ENCODE measurements at places on chromosomes 2 and 18.

DNA sequence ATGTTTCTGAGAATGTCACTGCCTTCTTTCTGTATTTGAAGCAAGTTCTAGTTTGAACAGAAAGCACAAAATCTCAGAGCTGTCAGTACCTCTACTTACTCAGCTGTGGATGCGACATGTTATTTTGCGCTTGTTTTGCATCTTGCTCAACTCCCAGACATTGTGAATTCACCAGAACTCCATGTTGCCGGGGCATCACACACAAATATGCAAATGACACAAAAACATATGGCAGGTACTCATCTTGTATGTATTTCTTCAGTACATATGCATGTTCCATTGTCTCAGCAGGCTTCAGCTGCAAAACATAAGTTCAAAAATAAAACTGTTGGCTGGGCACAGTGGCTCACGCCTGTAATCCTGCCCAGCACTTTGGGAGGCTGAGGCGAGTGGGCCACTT is 30.8 kb downstream of the ADCY3 start:
- DNase-seq, result no peak

GRCh38 chr2:207163053-207163755 is 2.5 kb downstream of the KLF7 start:
- no peak for DNase-seq

DNA sequence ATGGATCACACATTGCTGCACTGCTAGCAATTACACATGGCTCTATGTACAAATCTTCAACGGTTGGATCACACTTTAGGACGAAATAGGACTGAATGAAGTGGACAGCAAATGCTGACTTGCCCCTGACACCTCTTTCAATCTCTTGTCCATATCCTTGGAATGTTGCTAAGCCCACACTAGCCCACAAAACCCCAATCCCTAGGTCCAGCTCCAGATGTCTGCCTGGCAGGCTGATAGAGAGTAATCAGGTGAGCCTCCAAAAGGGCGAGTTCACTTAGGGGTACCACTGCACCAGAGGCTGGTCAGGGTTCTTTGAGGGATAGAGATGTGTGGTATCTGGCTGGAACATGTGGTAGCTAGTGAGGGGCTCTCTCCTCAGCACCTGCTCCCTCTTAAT is 18.5 kb upstream of the FHOD3 start:
- no peak for DNase-seq

DNA sequence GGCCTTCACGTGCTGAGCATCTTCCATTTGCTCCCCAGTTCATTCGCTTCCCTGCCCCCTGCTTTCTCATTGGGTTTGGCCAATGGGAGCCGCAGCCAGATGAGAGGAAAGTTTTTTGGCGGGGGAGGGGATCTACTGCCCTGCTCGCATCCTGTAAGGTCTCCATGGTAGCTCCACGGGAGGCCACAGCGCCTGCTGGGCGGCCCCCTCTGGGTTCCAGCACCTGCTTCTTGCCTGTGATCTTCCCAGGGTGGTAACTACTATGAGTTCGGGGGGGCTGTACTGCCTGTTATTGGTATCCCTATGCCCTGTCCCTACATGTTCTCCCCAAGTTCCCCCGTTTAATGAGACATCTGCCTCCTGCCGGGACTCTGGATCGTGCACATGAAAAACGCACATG is 57.2 kb downstream of the INPP5D start:
- DNase-seq, result no peak

DNA sequence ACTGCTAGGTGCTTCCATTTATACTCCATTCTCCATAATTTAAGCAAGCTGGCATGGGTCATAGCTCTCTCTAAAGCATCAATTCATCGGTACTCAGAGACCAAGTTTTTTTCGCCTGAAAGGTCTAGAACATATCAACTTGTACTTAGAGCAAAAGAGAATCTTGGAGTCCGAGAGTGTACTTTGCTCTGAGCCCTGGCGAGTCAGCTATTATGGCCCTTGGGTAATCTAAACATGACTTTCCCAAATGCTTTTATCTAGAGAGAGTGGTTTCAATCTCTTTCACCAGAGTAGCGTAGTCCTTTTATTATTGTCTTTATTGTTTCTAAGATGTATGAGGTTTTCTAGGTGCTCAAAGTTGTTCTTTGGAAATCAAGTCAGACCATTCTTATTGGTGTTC is 34.4 kb downstream of the MAIP1 start:
- no peak for DNase-seq

DNA sequence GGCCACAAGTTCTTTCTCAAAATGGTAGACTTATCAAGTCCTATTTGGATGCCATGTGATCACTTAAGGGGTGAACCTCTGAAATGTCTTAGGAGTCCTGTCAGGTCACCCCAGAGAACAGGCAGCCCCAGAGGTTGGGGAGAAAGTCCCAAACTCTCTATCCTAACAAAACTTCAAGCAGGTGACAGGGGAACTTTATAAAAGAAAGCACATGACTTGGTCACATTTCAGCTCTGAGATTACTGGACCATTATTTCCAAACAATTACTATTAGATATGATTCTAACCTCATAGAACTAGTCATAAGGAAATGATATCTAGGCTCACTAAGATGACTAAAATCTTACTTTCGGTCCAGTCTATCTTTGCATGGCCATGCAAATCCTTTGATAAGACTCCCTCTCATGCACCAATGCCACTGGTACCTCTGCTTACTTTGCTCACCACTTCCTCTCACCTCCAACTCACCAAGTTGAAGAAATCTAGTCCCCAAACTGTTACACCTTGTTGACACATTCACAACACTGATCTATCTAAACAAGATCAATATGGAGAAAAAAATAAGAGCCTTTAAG is 107.0 kb downstream of the GALNT14 start:
- DNase-seq, result no peak

- DNase-seq, result no peak
Observed at GRCh38 chr18:28576941-28577340, 400.0 kb upstream of the CDH2 start.

- DNase-seq, result no peak
Observed at GRCh38 chr2:168480356-168480755, 24.3 kb downstream of the CERS6 start.

GRCh38 chr2:239106966-239107365 is 259.1 kb downstream of the TWIST2 start:
- no peak for DNase-seq

DNA sequence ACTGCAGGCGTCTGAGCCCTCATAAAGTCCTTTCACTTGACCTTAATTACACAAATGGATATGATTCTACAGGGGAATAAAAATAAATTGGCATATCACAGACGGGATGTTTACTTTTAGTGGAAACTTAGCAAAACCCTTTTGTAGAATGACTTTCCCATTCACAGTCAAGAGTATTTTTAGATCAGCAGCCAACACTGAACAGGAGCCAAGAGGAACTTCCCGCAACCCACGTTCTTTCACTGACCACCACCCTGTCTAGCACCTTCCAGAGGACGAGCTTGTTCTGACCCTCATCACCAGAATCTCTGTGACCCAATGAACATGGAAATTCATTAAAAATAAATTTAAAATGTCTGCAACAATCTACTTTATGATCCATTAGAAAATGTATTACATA is 119.0 kb upstream of the SNTG2 start:
- no peak for DNase-seq

DNA sequence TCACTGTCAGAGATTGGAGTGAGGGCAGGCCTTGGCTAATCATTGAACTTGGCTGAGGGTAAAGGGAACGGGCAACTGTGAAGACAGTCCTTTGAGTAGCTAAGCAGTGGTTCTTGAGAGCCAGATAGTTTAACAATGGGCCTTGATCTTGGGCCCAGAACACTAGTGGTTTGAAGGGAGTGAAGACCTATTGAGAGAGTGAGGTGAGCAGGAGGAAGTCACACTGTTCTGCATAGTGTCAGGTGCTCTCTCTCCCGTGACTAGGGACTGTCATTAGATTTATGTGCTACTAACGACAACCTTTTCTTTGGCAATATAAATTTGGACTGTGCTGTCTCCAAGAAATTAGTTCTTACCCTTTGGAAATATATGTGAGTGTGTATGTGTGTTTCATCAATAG is 44.6 kb upstream of the ALMS1 start:
- DNase-seq, result no peak

GRCh38 chr18:9604348-9604747 is 10.0 kb downstream of the PPP4R1 start:
- DNase-seq, result no peak

- no peak for DNase-seq
Observed at GRCh38 chr2:192773044-192773443, 578.3 kb upstream of the TMEFF2 start.

All from NCI-H748 treated with DMSO at 0.1 percent for 48 hours (cell line).